ENCODE measurements at places on chromosomes 5 and 9. TPM values are rescaled to one million over a fixed set of nuclear protein-coding genes. Genes with fewer than 3 reads are reported as not detected.
A peak's percentile ranks its signal among the peaks of the same experiment; 100 is the strongest.

GRCh38 chr5:80777347-80778287 lies 122.8 kb upstream of the DHFR start:
- H3K4me3 ChIP-seq = no peak overlapping the region
- peaks cover 56% of the 10 kb centered on the region for H3K36me3 ChIP-seq
- H3K27ac ChIP-seq = no peak overlapping the region
- H3K27me3 ChIP-seq = no peaks in the 10 kb centered on the region

DNA sequence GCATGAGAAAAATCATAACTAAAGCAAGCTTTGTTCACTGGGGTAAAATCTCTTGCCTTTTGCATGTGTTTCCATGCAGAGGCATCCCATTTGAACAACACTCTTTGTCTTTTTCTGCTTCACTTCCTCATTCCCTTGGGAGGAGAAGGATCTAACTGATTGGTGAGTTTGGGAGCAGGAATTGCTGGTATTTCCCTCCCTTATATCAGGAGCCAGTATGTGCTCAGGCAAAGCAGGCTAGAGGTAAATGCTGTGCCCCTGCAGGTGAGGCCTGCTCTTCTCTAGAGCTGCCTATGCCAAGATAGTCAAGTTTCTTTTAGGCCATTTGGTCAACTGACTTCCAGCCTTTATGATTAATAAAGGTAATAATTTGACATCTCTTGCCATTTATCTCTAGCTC lies 179.9 kb downstream of the COX7C start:
- H3K4me1 ChIP-seq = no peaks in the 10 kb centered on the region
- H3K4me3 ChIP-seq = no peak overlapping the region
- H3K27ac ChIP-seq = no peak overlapping the region
- H3K36me3 ChIP-seq = no peaks in the 10 kb centered on the region

DNA sequence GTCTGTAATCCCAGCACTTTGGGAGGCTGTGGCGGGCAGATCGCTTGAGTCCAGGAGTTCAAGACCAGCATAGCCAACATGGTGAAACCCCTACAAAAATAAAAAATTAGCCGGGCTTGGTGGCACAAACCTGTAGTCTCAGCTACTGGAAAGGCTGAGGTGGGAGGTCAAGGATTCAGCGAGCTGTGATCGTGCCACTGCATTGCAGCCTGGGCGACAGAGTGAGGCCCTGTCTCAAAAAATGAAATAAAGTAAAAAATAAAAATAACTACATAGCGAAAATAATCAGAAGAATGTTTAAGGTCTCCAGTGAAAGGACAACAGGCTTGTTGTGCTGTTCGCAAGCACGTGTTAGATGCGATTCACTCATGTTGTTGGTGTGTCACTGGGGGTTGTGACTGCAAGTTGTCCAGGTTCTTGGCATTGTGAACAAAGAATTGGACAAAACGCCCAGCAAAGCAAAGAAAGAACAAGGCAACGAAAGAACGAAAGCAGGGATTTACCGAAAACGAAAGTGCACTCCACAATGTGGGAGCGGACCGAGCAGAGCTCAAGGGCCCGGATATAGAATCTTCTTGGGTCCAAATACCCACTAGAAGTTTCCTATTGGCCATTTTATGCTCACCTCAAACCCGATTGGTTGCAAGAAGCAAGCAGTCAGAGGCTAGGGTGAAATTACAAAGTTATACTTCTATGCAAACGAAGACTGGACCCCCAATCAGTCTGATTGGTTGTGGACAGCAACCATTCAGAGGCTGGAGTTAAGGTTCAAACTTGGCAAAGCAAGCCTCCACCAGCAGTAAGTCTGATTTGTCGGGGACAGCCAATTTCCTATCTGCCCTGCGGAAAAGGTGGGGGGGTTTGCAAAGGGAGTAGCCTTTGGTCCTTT lies 844 bp upstream of the MCCC2 start:
- peak overlapping the region; percentile 99 for H3K27ac ChIP-seq
- H3K27me3 ChIP-seq = no peaks in the 10 kb centered on the region
- H3K4me3 ChIP-seq = peak overlapping the region; percentile 97
- DNase-seq = no peak

The PPIC gene
- total RNA-seq = not detected

The BTNL3 gene
- total RNA-seq = not detected

The PCAT7 gene
- not detected for total RNA-seq

DNA sequence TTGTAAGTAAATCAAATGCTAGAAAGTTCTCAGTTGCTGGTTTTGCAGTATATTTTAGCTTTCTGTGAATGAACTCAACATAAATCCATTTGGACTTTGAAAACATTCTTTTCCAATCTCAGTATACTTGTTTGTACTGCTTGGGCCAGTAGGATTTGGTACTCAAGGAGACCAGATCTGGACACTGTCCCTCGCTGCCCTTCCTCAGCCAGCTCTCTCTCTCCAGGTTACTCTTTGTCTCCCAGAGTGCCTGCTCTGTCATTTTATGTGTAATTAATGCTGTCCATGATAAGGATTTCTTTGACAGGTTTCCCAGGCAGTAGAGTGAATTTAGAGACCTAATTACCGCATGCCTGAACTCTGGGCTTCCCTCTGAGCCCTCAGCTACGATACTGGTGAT lies 344.6 kb upstream of the SGCD start:
- no peaks in the 10 kb centered on the region for H3K4me1 ChIP-seq
- no peak overlapping the region for H3K4me3 ChIP-seq
- no peaks in the 10 kb centered on the region for H3K36me3 ChIP-seq
- H3K27me3 ChIP-seq = no peaks in the 10 kb centered on the region

DNA sequence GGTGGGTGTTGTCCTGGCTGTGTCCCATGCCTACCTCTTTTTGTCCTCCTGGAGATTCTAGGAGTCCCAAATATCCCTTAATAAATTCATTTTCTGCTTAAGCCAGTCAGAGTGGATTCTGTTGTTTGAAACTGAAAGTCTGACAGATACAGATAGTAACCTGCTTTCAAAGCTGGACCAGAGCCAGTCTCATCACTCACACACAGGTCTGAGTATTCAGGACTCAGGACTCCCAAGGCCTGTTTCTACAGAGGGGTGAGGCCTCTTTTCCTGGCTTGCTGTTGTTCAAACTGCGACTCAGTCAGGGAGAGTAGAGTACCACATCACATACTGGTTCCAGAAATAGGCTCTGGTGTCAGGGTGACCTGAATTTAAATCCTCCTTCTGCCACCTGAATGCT lies 190.1 kb downstream of the PAX5 start:
- peaks cover 31% of the 10 kb centered on the region for H3K36me3 ChIP-seq
- H3K27me3 ChIP-seq = no peaks in the 10 kb centered on the region
- no peak for DNase-seq
- no peak overlapping the region for H3K4me3 ChIP-seq
- peak overlapping the region; percentile 80 for H3K27ac ChIP-seq
- H3K4me1 ChIP-seq = peaks cover 2% of the 10 kb centered on the region
